ENCODE measurements at places on chromosomes 13 and 19. TPM values are rescaled to one million over a fixed set of nuclear protein-coding genes. Genes with fewer than 3 reads are reported as not detected.

- H3K4me1 ChIP-seq = no peaks in the 10 kb centered on the region
- no peak for DNase-seq
- H3K4me3 ChIP-seq = no peak overlapping the region
- H3K27ac ChIP-seq = no peak overlapping the region
Measured at GRCh38 chr13:79328510-79328909, 77.5 kb downstream of the RBM26 start.

- no peak for DNase-seq
- H3K4me3 ChIP-seq = no peak overlapping the region
- H3K27ac ChIP-seq = no peak overlapping the region
- no peaks in the 10 kb centered on the region for H3K36me3 ChIP-seq
Measured at GRCh38 chr13:51122868-51123566, 11.9 kb upstream of the C13orf42 start.

DNA sequence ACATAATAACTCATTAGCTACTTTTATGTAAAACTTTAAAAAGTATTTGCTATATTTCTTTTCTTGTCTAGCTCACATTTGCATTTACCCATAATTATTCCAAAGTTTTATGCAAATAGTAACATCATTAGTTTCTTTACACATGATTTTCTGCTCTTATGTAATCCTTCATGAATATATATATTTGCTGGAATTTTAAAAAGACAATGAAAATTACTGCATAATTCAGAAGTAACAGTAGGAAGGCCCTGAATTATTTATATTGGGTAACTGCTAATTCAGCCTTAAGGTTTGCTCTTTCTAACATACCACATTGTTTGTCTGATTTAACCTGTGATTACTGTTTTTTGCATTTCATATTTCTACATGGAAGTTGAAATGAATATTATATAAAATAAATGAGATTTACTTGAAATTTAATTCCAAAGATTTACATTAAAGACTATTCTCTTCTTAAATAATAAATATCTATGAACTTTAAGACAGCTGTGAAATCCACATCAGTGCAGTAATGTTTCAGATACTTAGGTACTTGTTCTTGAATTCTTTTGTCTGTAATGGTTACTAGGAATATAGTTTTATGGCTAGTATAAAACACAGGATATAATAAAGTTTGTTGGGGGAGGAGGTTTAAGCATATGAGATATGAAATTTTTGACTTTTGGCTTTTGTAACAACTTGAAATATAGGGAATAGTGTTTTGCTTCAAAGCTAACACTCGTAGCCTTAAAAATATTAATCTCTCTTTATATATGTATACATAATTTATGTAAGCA, 46.0 kb downstream of the B3GLCT start:
- H3K27me3 ChIP-seq = no peaks in the 10 kb centered on the region
- H3K27ac ChIP-seq = peak overlapping the region; percentile 39
- H3K4me1 ChIP-seq = peaks cover 68% of the 10 kb centered on the region
- DNase-seq = no peak
- H3K4me3 ChIP-seq = no peak overlapping the region

DNA sequence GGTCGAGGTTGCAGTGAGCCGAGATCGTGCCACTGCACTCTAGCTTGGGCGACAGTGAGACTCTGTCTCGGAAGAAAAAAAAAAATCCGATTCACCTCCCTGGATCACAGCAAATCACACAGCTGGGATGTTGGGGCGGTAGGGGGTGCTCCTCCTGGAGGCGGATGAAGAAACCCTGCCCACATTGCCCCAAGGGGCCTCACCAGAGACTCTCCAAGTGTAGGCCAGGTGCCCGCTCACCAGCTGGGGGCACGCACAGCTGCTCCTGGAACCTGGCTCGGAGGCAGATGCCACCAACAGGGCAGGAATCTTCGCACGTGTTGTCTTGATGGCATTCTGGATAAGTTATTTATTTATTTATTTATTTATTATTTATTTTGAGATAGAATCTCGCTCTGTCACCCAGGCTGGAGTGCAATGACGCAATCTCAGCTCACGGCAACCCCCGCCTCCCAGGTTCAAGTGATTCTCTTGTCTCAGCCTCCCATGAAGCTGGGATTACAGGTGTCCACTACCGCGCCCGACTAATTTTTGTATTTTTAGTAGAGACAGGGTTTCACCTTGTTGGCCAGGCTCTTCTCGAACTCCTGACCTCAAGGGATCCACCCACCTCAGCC, 3.1 kb downstream of the UQCR11 start:
- no peak for DNase-seq
- no peaks in the 10 kb centered on the region for H3K27me3 ChIP-seq
- H3K4me1 ChIP-seq = peaks cover 9% of the 10 kb centered on the region

DNA sequence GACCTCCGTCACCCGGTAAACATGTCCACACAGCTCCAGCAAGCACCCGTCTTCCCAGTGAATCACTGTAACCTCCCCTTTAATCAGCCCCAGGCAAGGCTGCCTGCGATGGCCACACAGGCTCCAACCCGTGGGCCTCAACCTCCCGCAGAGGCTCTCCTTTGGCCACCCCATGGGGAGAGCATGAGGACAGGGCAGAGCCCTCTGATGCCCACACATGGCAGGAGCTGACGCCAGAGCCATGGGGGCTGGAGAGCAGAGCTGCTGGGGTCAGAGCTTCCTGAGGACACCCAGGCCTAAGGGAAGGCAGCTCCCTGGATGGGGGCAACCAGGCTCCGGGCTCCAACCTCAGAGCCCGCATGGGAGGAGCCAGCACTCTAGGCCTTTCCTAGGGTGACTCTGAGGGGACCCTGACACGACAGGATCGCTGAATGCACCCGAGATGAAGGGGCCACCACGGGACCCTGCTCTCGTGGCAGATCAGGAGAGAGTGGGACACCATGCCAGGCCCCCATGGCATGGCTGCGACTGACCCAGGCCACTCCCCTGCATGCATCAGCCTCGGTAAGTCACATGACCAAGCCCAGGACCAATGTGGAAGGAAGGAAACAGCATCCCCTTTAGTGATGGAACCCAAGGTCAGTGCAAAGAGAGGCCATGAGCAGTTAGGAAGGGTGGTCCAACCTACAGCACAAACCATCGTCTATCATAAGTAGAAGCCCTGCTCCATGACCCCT, 9.0 kb upstream of the CEACAM5 start:
- no peaks in the 10 kb centered on the region for H3K4me1 ChIP-seq
- H3K27me3 ChIP-seq = no peaks in the 10 kb centered on the region
- no peak for DNase-seq
- H3K4me3 ChIP-seq = no peak overlapping the region
- H3K27ac ChIP-seq = no peak overlapping the region

DNA sequence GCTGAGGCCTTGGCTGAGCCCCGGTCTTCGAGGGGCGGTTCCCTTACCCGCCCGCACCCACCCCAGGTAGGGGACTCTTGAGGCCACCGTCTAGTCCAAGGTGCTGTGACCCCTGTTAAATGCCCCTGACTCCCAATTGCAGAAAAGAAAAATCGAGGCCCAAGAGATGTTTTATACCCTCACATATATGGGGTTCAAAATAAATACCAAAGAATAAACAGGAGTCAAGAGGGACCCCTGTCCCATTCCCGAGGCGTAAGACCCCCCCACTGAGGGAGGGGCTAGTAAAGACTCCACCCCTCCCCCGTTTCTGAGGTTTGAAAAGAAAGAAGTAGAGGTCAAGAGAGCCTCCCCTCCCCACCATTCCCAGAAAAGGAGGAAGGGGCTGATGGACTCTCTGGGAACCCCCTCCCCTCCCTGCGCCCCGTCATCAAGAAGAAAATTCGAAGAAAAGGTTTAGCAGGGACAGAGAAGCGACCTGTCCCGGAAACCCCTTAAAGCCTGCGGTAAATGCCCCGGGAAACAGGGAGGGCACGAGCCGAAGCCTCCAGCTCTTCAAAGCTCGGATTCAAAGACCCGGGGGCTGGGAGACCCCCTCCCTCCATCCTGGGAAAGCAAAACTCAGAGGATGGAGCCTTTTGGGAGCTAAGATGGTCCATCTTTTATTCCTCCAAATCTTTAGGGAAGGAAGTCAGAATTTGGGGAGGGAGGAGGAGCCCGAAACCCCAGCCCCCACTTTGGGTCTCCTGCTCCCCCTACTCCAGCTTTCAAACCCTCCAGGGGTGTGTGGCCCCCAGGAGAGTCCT, 755 bp upstream of the RAB3A start:
- H3K27ac ChIP-seq = peak overlapping the region; percentile 99
- peak; percentile 78 for DNase-seq
- H3K4me1 ChIP-seq = peaks cover 22% of the 10 kb centered on the region
- H3K4me3 ChIP-seq = peak overlapping the region; percentile 91

GRCh38 chr13:84446972-84447639, 564.8 kb upstream of the SLITRK1 start:
- no peak for DNase-seq
- peaks cover 4% of the 10 kb centered on the region for H3K36me3 ChIP-seq
- H3K4me1 ChIP-seq = peaks cover 3% of the 10 kb centered on the region

DNA sequence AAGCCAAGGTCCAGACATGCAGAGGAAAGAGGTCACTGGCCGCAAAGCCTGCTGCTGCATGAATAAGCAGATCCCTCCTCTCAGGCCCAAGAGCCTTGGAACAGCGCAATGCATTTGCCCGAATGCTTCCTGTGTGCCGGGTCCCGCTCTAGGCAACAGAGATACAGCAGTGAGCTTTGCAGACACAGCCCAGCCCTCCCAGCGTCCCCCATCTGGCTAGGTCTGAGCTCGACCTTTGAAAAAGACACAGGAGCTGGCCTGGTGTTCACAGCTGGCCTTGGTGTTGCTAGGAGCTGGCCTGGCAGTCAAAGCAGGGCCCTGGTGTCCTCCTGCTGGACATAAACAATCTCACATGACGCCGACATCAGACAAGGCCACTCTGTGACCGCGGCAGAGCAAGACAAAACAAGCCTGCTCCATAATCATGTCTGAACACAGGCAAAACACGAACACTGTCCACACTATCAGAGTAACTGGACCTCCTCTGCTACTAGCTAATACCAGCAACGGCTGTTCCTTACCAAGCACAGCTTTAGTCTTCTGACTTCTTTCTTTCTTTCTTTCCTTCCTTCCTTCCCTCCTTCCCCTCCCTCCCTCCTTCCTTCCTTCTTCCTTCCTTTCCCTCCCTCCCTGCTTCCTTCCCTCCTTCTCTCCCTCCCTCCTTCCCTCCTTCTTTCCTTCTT, 5.7 kb upstream of the PEX11G start:
- DNase-seq = no peak
- H3K4me3 ChIP-seq = no peak overlapping the region
- no peaks in the 10 kb centered on the region for H3K36me3 ChIP-seq
- peak overlapping the region; percentile 69 for H3K27ac ChIP-seq

- no peak for DNase-seq
- no peak overlapping the region for H3K27ac ChIP-seq
Measured at GRCh38 chr19:50357178-50358100, 8.0 kb downstream of the NAPSA start.

- H3K27ac ChIP-seq = no peak overlapping the region
- no peak overlapping the region for H3K4me3 ChIP-seq
- peaks cover 31% of the 10 kb centered on the region for H3K4me1 ChIP-seq
Measured at GRCh38 chr13:106700007-106700406, 132.1 kb upstream of the ARGLU1 start.

DNA sequence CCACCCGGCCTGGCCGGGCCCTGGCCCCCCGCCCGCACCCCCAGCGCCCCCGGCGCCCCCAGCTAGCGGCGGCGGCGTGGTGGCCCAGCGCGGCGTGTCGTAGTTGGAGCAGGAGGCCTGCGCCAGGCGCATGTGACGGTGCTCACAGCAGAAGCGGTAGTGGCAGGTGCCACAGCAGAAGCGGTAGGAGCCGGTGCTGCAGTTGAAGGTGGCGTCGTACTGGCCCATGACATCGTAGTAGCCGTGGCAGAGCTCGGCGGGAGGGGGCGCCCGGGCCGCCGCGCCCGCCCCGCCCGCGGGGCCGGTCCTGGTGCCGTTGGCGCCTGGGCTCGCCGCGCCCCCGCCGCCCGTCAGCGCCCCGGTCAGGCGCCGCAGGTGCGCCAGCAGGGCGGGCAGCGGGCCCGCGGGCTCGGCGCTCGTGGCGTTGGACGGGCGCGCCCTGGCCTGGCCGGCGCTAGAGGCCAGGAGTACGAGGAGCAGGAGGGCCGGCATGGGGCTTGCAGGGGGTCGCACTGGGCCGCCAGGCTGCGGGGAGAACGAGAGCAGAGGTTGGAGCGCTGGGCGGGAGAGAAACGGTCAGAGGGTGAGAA, 633 bp downstream of the SHISA7 start:
- no peak overlapping the region for H3K27ac ChIP-seq
- peaks cover 16% of the 10 kb centered on the region for H3K4me1 ChIP-seq
- peaks cover 84% of the 10 kb centered on the region for H3K27me3 ChIP-seq
- no peaks in the 10 kb centered on the region for H3K36me3 ChIP-seq
- DNase-seq = no peak

DNA sequence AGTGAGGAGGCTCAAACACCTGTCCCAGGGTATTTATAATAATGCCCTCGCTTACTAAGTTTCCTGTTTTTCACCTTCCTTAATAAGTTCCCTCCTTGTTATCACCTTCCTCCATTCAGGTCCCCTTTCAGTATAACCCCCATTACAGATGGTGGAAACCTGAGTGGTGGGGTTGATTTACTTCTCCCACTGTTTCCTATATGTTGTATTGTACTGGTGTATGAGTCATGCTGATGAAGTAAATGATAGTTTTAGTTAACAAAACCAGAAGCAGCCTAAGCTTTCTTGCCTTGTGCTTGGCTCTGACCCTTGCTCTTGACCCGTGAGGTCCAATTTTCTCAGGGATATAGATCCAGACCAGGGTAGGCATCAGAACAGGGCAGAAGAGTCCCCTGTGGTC, 22.3 kb upstream of the TNFSF11 start:
- H3K4me1 ChIP-seq = peaks cover 10% of the 10 kb centered on the region
- no peak overlapping the region for H3K27ac ChIP-seq
- no peak overlapping the region for H3K4me3 ChIP-seq
- no peaks in the 10 kb centered on the region for H3K36me3 ChIP-seq

GRCh38 chr19:18379803-18380747, 5.9 kb upstream of the GDF15 start:
- H3K4me1 ChIP-seq = peaks cover 25% of the 10 kb centered on the region
- no peak overlapping the region for H3K4me3 ChIP-seq
- H3K36me3 ChIP-seq = no peaks in the 10 kb centered on the region
- H3K27ac ChIP-seq = peak overlapping the region; percentile 66
- no peaks in the 10 kb centered on the region for H3K27me3 ChIP-seq

DNA sequence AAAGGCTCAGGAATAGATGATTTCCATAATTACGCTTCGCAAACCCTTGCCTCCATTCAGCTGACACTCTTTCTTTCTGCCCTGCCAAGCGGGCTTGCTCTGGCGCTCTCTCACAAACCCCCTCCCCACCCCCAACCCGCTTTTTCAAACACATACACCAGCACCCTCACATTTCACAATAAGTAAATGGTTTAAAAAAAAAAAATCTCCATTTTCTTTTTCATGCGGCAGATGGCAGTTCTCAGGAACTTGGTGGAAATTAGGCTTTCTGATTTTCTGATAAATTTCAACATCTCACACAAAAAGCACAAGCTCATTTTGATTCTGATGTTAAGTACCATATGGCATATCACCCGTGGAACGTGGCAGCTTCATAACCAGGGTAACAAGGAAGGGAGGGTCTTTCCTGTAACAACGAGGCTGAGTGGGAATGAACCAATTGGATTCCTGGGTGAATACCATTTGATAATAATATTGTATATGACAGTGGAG, 43.8 kb downstream of the C13orf42 start:
- no peak overlapping the region for H3K4me3 ChIP-seq
- no peaks in the 10 kb centered on the region for H3K36me3 ChIP-seq
- peaks cover 3% of the 10 kb centered on the region for H3K27me3 ChIP-seq
- no peak for DNase-seq

Gene PLIN4
- total RNA-seq = 0.25 TPM

Gene CLEC17A
- not detected for total RNA-seq

Gene KLK6
- 15.4 TPM for total RNA-seq

Gene KLK12
- not detected for total RNA-seq

Gene MRPL57
- 15.6 TPM for total RNA-seq

Gene CRLF1
- 1.0 TPM for total RNA-seq

Gene ZNF528
- total RNA-seq = 10.8 TPM

Gene C19orf67
- total RNA-seq = 0.90 TPM

Gene CAPS
- 16.7 TPM for total RNA-seq

Gene ZNF418
- 21.0 TPM for total RNA-seq

Gene KCNC3
- 57.7 TPM for total RNA-seq
